Activated CD4-positive, alpha-beta T cell treated with anti-CD3 and anti-CD28 coated beads for 24 hours (primary cell): ENCODE measurements at places on chromosomes 5 and 9.

- no peak for DNase-seq
These were observed 3.2 kb downstream of the SURF2 start for GRCh38 chr9:133359399-133360175.

- DNase-seq, result no peak
These were observed 1.9 kb downstream of the RPS6 start for GRCh38 chr9:19378164-19378563.

DNA sequence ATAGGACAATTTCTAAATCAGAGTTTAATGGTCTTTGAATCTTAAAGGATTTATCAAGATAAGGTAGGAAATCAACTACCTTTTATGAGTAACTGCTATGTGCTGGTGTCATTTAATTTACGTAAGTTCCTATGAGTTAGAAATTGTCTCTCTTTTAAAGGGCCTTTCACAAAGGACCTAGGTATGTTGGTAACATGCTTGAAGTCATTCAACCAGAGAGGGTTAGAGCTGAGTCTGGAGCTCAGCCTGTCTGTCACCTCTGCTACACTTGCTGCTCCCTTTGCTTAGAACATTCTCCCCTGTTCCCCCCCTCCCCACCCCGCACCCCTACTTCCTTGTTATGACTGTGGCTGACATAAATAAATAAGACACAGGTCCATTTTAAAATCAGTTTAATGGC, 190.3 kb upstream of the SEMA6A start:
- DNase-seq, result no peak

GRCh38 chr9:135326633-135327152, 152.9 kb upstream of the PPP1R26 start:
- DNase-seq, result no peak

DNA sequence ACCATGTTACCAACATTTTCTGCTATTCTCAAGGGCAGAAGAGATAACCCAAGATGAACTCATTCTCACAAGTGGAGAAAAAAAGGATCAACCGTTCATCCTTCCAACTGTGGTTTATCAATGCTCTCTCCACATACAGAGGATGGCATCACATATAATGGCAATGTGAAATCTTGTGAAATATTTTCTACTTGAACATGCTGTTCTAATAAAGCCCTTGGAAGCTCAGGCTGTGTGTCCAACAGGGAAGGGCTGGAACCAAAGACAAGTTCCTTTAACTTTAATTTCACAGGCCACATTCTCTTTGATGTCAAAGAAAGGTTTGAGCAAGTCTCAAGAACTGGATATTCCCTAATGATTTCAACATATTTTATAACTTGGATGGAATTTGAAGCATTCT, 230.5 kb downstream of the SPOCK1 start:
- no peak for DNase-seq

DNA sequence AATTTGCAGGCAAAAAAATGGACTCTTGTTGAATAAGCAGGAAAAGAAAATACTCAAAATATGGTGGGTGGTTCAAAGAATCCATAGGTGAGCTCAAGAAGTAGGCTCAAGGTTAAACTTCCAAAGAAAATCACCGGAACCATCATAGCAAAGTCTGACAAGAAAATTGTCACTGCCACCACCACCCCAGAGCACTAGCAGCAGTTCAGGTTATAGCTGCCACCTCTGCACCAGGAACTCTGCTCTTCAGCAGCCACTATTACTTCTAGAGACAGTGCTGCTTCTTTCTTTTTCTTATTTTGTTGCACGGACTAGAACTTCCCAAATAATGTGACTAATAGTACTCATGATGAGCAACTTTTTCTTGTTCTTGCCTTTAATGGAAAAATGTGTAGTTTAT, 70.3 kb downstream of the SPEF2 start:
- DNase-seq, result no peak

DNA sequence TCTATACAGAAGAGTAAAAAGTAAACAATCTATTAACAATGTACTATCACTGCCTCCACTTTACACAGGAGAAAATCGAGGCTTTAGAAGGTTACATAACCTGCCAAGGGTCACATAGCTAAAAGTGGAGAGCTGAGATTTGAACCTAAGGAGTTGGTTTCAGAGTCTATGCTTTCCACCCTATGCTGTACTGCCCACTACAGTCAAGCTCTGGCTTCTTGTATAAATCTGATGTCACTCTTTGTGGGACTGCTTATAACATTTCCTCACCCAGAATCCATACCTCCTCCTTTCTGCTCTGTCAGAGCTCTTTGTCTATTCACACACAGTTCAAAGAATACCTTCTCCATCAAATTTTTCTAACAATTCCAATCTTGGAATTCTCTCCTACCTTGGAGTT, 503.1 kb downstream of the RAB3C start:
- DNase-seq, result no peak

- DNase-seq, result no peak
These were observed 1.5 kb downstream of the RNF208 start for GRCh38 chr9:137220317-137221094.

GRCh38 chr5:5063533-5063953, 76.6 kb upstream of the ADAMTS16 start:
- DNase-seq, result no peak

DNA sequence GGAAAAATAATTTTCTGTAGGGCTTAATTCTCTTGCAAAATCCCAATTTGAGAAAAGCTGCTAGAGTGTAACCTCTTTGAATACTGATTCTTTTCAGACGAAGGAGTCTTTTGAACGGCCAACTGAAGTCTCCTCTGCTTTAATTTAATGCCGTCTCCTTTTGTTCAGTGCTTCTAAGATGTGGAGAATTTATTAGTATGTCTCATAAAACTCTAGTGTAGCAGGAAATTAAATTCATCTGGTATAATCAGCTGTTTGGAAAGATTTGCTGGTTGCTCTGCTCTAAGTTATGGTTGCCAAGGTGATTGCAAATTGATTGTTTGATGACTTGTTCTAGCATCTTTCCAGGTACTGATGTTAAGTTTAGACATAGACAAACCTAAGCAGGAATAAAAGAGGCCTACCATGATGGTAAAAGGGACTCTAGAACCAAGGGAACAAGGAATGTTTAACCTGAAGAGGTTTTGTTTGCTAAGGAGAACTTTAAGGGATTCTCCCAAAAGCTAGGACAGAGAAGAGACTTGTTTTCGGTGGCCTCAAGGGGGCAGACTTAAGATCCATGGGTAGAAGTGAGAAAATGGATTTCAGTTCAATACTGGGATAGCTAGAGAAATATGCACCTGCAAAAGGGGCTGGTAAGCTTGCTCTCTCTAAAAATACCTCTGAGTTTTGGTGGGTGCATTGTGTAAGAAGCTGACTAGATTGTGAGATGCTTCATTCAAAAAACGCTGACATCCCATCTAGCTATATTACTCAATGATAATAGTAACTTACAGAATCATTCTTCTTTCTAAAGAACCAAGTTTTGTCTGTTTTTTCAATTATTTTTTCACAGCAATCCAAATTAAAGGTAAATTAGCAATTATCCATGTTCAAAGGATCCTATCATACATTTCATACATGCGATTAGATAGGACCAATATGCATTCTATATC, 5.7 kb upstream of the ADRB2 start:
- no peak for DNase-seq

DNA sequence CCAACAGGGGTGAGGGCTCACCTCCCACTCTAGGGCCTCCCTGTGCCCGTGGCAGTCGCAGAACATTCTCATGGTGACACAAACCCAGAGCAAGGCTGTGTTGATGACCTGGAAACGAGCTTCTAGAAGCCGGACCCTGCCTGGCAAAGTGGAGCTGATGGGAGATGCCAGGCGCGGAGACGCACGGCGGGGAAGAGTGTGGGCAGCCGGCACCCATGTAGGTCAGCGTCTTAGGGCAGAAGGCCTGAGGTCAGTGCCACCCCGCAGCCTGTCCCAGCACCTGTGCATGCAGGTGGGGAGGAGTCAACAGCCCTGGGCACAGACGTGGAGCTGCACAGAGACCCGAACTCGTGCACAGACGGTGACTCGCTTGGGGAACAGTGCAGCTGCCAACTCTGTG, 5.4 kb downstream of the SLC6A18 start:
- no peak for DNase-seq

GRCh38 chr9:18997151-18997550, 35.9 kb downstream of the SAXO1 start:
- DNase-seq, result no peak

DNA sequence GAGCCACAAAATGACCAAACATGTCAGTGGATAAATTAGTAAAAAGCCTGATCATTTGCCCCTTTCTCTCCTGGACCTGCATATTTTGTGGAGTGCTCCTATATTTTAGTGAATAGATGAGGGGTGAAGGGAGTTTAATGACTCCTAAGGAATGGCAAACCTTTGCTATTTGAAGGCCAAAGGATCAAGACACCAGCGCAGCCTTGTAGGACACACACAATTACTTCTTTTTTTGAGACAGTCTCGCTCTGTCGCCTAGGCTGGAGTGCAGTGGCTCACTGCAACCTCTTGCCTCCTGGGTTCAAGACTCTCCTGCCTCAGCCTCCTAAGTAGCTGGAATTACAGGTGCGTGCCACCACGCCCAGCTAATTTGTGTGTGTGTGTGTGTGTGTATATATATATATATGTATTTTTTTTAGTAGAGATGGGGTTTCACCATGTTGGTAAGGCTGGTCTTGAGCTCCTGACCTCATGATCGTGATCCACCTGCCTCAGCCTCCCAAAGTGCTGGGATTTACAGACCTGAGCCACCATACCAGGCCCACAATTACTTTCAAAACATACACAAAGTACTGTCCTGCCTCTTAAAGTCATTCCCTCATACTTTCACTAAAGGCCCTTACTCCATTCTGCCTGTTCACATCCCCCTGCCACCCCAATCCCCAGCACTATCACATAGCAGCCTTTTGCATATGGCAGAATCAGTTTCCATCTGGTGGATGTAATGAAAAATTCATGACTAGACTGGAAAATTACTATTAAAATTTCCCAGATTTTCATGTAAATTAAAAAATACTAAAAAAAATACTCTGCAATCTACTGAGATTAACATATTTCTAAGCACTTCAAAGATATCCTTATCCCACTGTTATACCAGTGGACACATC, 60.4 kb downstream of the CSNK1A1 start:
- DNase-seq, result no peak
